ENCODE measurements at places on chromosomes 2 and 18. TPM values are rescaled to one million over a fixed set of nuclear protein-coding genes. Genes with fewer than 3 reads are reported as not detected.

- no peak for DNase-seq
These were observed 808.9 kb upstream of the RAB6C start for GRCh38 chr2:129170570-129170969.

DNA sequence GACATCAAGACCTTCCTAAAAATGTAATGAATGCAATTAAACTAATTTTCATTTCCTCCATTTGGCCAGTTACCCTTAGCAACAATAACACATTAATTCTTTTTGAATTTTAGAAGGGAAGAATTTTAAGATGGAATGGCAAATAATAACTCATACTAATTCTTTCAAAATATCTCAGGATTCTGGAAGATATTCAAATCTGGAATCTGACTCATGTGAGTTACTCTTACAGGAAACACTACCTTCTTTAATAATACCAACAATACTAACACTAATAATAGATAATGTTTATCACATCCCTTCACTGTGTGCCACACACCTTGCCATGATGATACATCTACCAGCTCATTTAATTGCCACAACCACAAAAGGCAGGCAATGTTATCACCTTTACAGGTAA is 46.4 kb downstream of the ZNF521 start:
- no peak for DNase-seq

CTNNA2 gene
- 0.92 TPM for total RNA-seq

DNA sequence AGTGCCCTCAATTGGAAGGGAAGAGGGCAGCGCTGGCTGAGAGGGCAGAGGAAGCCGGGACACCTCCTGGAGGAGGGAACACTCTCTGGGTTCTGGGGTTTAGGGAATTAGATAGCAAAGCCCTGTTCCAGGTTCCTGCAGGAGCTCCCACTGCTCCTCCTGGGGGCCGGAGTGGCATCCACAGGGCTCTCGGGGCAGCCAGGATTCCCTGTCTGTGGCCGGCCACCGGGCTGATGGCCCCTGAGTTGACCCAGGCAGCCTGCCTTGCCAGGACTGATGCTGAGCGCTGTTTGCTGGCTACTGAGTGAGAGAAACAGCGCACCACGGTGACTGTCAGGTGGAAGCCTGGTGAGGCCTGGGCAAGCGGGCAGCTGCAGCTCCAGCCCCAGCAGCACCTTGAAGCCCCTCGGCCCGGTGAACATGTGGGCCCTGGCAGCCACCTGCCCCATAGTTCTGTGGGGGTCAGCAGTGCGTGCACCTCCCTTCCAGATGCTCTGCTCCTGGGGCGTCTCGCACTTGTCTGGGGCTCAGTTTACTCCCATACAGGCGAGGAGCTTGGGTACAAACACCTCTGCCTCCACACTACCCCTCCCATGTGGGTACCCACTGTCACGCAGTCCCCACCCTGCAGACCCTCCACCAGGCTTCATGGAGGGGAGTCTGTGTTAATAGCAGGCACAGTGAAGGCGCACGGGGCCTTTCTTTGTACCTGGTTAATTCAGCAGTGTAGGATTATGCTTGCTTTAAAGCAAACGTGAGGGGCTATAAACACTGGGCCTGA is 7.7 kb upstream of the ALLC start:
- no peak for DNase-seq

LDLRAD4 gene
- total RNA-seq, result 33.6 TPM

FAM228A gene
- total RNA-seq, result not detected

- no peak for DNase-seq
These were observed at the start of gene NTSR2 for GRCh38 chr2:11669454-11670291. TSS of gene NTSR2 (minus strand) at chr2:11670195. CDS start at chr2:11670129, 66 bp downstream.

GRCh38 chr18:3115447-3116030 is 102.6 kb upstream of the LPIN2 start:
- DNase-seq, result no peak

DNA sequence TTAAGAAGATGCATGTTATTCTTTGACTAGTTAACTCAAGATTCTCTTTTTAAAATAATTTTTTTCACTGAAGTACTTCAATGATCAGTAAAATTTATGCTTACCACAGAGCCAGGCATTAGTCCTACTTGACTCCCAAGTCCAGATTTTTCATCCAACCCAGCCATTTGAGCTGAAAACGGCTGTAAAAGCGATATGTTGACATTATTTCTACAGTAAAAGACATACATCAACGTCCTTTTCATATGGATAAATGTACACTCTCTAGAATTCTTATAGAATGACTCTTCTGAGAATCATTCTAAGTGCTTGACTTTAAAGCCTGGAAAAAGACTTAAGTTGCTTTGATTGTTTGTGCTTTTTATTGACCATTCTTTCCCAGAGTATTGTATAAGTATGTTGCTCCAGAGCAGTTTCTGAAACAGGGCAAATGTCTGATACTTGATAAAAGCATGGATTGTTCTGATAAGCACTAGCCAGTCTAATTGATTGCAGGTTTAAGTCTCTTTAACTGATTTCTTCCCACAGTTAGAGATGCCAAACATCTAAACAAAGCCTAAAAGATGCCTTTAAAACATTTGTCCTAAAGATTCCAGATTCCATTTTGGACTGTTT is 90.9 kb downstream of the COL5A2 start:
- DNase-seq, result no peak

GRCh38 chr18:35605686-35606417 is 24.3 kb downstream of the GALNT1 start:
- DNase-seq, result no peak

- peak; percentile 88 for DNase-seq
These were observed 14.3 kb upstream of the TANC1 start for GRCh38 chr2:158953926-158954763.

- no peak for DNase-seq
These were observed 7.7 kb downstream of the IGFBP5 start for GRCh38 chr2:216687646-216688045.

PLEKHM3 gene
- 9.8 TPM for total RNA-seq

DNA sequence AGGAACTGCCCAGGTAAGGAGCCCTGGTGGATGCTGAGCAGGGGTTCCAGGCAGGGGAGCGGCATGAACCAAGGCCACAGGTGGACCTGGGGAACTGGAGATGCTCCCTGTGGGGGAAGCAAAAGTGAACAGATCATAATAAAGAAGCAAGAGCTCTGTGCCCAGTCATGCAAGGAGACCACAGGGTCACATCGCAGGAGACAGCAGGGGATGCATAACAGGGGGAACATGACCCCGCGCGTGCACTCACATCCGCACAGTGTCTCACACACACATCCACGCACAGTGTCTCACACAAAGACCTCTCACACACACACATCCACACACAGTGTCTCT is 473.3 kb upstream of the HS6ST1 start:
- DNase-seq, result no peak

ABCG5 gene
- total RNA-seq, result 0.14 TPM

GRCh38 chr2:39491653-39492052 is 54.6 kb upstream of the MAP4K3 start:
- no peak for DNase-seq

DNA sequence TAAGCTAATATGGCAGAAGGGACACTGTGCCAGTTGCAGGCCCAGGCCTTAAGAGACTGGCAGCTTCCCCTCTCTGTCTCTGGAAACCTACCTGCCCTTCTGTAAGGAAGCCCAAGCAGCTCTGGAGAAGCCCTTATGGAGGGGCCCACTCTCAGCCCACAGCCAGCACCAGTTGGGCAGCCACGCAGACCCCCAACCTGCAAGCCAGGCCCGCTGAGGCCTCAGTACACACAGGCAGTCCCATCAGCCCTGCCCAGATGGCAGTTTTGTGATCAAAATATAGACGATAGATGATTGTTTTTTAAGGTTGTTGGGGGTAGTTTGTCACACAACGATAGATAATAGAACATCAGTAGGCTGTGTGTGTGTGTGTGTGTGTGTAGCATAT is 36.8 kb upstream of the ALPP start:
- DNase-seq, result peak; percentile 0
